Lung microvascular endothelial cell (primary cell): ENCODE measurements at places on chromosomes 4 and X. TPM values are rescaled to one million over a fixed set of nuclear protein-coding genes. Genes with fewer than 3 reads are reported as not detected.

DNA sequence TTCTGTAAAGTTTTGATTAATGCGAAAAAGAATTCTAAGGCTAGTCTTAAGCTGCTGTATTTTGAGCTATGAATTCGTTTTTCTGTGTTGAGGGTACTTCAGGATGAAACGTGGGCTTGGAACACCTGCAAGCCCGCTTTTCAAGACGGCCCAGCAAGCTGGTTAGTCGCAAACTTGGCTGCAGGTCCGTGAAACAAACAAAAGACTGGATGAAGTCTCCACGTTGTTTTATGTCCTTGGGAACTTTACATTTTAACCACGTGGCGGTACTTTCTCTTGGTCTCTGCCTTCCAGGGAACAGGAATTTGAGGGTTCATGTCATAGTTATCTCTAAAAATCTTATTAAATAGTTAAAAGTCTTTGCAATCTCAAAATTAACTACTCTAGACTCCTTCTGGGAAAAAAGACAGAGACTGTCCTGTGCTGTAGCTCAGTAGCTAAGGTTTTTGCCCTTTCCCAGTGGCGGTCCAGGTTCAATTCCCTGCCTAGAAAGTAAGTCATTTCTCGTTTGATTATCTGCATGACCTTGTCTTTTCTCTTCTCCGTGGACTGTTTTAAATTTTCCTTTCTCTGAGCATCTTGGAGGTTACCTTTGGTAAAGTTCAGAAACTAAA lies 21.0 kb downstream of the TENM3 start:
- no peak for DNase-seq

F8A1 gene
- total RNA-seq, result 2.4 and 3.4 TPM in 2 replicates

VEGFD gene
- 0.20 and 0.22 TPM in 2 replicates for total RNA-seq

DNA sequence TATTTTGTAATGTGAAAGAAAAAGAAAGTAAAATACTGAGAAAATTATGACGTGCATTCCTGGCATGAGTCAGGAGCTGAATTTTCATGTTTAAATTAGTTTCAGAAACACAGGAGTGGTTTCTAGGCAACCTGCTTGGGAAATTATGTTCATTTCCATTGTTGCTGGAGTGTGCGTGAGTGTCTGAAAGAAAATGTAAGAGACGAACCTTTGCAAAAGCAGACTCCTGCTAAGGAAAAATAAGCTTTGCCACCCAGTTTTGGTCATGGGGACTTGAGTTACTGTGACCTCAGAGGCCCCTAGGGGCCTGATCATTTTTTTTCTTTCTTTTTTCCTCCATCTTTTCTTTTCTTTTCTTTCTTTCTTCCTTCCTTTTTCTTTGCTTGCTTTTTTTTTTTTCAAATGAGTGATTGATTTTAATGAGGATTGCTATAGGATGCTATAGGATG lies 18.8 kb upstream of the CHRNA9 start:
- DNase-seq, result peak; percentile 95

- DNase-seq, result peak; percentile 92
Measured at GRCh38 chr4:75514131-75514948, at the start of the genes RCHY1 and THAP6. TSS of gene RCHY1 (minus strand) at chr4:75514403. CDS start at chr4:75514286, 117 bp downstream. TSS of gene THAP6 (plus strand) at chr4:75514473. CDS start at chr4:75515453, 980 bp downstream.

DNA sequence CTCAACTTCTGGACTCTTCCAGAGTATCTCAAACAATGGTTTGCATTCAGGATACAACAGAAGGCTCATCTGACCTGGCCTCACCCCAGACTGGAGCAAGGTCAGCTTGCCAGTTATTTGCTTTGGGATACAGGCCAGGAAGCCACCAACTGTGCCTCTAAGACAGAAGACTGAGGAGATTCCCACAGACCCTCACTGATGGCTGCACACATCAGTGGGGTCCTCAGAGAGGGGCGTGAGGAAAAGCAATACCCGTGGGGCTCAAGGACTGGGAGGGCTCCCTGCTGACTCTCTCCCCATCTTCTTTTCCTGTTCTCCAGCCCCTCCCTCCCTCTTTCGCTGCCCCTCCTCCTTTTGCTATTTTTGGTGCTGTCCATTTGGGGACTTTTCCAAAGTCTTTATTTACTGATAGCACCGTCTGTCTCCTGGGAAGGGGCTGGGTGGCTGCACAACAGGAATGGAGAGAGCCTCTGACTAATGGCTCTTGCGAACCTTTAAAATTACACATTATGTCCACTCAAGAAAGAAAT lies 23.2 kb downstream of the RELL1 start:
- DNase-seq, result no peak

DNA sequence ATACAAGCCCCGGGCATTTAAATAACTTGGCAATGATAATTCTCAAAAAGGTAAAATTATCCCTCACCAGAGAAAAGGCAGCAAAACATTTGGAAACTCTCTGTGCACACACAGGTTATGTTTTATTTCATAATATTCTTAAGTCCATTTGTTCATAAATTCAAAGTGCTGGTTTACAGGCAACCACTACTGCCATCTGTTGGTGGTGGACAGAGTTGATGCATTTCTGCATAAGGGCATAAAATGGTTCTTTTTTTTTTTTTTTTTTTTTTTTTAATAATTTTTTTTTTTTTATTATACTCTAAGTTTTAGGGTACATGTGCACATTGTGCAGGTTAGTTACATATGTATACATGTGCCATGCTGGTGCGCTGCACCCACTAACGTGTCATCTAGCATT lies 31.5 kb upstream of the IL21 start:
- peak; percentile 78 for DNase-seq

GRCh38 chr4:99960648-99961047 lies 10.6 kb upstream of the H2AZ1 start:
- DNase-seq, result no peak

DNA sequence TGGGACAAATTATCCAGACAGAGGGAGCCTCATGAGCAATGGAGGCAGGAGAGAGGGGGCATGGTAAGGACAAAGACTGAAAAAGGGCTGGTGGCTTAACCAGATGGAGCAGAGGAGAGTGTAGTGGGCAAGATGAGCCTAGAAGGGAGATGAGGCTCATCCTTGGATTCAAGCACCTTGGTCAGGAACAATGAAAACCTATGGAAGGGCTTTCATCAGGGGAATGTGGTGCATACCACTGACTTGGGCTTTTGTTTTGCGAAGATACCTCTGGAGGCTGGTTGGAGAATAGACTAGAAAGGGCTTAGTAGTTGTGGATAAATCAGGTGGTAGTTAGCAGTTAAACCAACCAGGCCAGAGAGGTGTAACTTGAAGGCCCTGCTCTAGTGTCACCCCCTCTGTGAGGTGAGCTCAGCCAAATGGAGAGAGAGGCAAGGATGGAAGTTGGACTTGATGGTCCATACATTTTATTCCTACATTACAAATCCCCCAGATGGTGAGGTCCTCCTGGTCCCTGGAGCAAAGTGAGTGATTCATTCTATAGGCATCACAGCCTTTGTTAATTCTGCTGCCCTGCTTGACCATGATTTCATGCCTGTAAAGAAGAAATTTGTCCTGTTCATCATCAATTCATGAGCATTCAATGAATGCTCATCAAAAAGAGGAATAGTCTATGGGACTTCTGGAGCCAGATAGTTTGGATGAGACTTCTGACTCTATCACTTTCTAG lies 264.8 kb upstream of the IGFBP7 start:
- DNase-seq, result no peak

- DNase-seq, result no peak
Measured at GRCh38 chr4:90641861-90642599, 514.8 kb downstream of the CCSER1 start.

DNA sequence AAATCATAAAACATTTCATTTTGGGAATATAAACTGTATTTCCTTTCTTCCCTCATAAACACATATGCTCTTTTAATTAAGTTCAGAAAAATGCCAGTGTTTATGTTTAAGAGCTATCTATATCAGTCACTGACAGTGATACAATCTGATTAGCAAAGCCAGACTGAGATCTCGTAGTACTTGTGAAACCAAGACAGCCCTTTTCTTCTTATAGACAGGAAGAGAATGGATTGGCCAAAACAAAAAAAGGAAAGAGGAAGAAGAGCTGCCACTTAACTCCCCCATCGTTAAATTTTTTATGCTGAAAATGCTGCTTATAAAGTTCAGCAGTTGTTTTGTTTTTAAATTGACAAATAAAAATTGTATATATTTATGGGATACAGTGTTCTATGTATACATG lies 87.4 kb downstream of the PLAC1 start:
- peak; percentile 22 for DNase-seq

GRCh38 chrX:133746593-133746992 lies 238.8 kb downstream of the GPC3 start:
- no peak for DNase-seq

SUPT20HL2 gene
- not detected in 2 replicates for total RNA-seq
